ENCODE measurements at places on chromosomes 6 and 20.

GRCh38 chr6:21836772-21837425 lies 243.3 kb downstream of the SOX4 start:
- DNase-seq: no peak

DNA sequence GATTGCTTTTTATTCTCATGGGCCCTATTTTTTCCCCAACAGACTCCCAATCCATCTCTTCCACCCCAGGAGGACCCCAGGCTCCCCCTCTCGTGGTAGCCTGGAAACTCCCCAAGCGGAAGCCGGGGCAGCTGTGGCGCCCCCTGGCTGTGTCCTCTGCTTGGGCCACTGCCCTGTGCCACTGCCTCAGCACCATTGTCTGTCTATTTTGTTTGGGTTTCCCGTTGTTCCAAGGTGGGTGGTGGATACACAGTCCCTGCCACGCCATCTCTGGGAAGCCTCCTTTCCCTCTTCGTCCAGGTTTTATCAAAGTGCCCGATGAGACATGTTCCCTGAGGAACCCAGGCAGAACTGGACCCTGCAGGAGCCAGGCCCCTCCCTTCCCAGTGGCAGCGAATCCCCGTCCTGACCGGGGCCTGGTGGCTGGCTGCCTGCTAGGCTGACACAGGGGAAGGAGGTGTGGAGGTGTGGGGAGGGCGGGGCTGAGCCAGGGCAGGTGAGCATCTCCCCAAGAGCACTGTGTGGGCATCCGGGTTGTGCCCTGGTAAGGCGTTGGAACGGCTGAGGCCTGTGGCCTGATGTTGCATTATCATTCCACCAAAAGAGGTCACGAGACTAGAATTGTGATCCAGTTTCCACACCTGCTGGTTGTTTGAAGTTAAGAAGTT lies 228.2 kb downstream of the CDH4 start:
- DNase-seq: no peak

DNA sequence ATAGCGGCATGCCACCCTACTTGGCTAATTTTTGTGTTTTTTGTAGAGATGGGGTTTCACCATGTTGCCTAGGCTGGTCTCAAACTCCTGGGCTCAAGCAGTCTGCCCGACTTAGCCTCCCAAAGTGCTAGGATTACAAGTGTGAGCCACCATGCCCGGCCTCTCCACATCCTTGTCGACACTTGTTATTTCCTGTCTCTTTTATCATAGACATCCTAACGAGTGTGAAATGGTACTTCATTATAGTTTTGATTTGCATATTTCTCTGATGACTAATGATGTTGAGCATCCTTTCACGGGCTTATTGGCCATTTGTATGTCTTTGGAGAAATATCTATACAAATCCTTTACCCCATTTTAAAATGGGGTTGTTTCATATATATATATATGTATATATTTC lies 39.0 kb upstream of the ASXL1 start:
- no peak for DNase-seq

- DNase-seq: no peak
Observed at GRCh38 chr20:44019638-44020335, 105.1 kb downstream of the TOX2 start.

DNA sequence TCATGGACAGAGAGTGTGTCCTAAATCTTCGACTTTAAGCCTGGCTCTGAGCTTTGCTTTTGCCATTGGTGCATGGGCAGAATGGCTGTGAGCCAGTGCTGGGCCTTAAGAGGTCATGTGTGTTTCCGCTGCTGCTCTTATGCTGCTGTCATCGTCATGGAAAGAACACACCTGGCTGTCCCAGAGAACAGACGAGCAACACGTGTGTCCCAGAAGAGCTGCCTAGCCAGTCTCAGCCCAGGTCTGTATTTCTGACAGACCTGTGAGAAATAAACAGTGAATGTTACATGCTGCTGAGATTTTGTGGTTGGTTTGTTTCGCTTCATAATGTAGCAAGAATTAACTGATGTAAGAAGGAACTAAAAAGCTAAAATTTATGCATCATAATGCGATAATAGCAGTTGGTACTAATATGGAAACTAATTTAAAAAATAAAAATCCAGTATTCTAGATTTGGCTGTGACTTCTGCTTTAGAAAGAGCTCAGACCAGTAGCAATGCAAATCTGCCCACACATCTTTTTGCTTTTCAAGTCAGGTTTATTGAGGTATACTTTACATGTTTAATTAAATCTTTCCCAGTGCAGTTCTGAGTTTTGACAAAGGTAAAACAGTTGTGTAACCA lies 11.5 kb upstream of the SCP2D1 start:
- no peak for DNase-seq

DNA sequence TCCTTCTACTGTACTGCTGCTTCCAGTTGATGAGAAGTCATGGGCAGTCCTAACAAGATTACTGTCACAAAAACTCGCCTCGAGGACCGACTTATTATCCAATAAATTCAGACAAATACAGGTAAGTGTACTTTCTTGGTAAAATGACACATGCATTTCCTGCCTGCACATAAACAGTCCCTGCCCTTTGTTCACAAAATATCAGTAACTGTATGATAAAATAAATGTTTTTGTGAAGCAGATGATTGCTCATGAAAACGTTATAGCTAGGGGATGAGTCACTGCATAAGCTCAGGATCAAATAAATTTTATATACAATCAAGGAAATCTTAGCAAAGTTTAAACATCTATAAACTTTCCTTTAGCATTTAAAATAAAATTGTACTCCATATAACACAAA lies 164.5 kb upstream of the RIPOR2 start:
- DNase-seq: no peak

DNA sequence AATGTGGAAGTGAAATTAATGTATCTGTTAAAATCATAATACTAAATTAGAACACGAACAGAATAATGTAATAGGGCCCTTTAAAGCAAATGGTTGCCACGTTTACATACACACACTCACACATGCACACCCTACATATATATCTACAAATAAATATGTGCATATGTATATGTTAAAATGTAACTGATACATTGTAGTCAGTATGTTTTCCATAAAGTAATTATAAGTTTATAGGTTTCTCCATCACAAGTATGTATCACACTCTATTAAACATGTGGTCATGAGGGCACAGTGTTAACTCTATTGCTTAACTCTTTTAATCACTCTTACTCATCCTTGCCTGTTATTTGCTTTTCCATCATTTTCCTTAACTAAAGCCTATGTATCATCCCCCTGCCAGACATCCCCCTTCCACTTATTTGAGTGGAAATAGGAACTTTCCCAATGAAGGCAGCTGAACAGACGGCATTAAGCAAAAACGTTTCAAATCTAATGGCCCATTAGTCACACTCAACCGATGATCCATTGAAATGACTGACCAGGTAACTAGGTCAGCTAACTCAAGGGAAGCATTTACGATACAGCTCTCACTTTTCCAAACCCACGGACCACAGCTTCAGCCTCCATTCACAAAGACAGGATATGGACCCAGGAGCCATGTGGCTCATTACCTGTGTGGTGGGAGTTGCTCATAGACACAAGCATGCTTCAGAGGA lies 89.3 kb downstream of the HAO1 start:
- DNase-seq: no peak

GRCh38 chr6:110619275-110619908 lies 143.0 kb upstream of the SLC22A16 start:
- no peak for DNase-seq

DNA sequence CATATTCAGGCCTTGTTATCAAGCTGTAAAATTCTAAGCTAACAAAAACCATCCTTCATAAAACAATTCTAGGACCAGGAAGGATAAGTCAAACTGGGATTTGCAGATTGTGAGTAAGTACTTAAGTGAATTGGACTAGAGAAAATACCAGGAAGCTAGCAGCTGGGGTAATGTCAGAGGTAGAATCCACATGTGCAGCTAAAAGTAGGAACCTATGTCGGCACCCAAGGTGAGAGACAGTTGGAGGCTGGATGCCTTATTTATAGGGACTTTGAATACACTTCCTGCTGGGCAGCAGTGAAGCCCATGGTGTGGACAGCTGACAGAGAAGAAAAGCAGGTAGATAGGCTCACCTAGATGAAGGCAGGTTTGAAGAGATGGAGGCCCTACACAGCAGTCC lies 127.3 kb downstream of the FLRT3 start:
- DNase-seq: no peak

GRCh38 chr6:85678602-85679444 lies 36.1 kb upstream of the SYNCRIP start:
- DNase-seq: peak; percentile 99

GRCh38 chr6:90417385-90417784 lies 120.7 kb upstream of the BACH2 start:
- DNase-seq: no peak

- no peak for DNase-seq
Observed at GRCh38 chr20:24960302-24960801, 11.3 kb downstream of the CST7 start.

DNA sequence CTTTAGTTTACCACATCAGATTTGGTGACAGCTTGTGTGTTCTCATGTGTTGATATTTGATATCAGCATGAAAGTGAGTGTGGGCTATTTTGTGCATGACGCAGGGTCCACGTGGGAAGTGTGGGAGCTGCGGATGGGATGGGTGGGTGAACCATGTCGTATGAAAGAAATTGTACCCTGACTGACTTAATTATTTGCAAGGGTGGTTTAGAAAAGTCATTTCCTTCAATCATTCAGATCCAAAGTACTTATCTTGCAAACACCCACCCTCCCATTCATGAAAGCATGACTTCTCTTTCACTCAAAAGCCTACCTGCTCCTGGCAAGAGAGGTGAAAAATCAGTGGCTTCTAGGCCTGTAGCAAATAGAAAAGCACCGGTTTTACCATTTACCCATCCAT lies 91.8 kb upstream of the BACH2 start:
- no peak for DNase-seq

DNA sequence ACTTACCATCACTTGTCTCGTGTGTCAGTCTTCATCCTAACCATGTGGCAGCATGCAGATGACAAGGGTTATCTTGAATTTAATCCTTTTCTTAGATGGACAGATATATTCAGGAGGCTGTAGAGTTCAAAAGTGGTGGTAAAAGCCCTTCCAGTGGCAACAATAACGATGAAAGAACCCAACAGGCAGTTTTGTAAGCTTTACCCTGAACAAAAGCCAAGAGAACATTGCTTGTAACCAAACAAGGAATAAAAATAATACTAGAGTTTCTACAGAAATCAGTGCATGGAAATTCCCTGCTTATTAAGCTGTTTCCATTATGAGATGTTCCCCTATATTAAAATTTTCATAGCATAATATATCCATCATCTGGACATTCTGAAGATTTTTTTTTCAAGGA lies 69.7 kb downstream of the PDE7B start:
- no peak for DNase-seq

GRCh38 chr6:626236-626635 lies 30.7 kb downstream of the HUS1B start:
- DNase-seq: no peak

DNA sequence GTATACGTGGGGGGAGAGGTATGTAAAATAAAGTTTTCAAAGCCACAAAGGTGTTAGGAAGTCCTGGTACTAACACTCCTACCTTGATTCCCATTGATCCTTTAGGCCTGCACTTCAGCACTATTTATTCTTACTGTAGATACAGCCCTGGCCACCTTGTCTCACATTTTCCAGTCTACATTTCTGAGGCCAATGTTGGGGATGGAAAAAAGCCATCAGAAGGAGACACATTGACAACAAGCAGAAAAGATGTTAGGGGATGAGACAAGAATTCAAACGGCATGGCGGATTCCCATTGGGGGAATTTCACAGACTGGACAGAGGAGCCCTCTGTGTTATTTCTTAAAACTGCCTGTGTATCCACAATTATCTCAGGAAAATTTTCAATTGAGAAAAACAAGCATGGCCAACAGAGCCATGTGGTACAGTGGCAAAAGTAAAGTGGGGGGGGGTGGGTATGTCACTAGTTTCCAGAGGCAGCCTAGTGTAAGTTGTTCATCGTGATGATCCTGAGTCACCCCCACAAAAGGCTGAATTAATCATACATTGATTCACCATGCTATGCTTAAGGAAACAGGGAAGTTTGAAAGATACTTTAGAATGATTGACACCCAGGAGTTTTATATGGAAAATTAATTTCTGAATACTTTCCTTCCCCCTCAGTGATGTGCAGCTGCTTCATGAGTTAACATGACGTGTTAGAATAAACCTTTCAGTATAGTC lies 40.5 kb downstream of the RREB1 start:
- DNase-seq: no peak

GRCh38 chr6:63352069-63352543 lies 32.3 kb upstream of the LGSN start:
- DNase-seq: no peak

DNA sequence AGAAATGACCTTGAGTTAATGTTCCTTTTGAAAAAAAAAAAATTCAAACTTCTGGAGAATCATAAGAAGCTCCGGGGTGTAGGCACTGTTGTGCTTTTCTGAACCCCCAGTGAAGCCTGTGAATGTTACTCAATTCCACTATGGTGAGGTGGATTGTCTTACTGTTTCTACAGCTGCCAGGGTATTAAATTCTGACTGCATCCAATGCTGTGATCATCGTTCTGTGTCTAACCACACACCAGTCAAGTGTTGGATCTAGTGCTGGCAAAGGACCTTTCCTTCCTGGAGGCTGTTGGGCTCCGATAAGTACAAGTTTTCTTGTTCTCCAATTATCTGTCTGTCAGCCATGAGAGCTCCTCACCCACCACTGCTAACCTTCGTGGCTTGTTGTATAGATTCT lies 162.0 kb upstream of the EPHA7 start:
- no peak for DNase-seq

DNA sequence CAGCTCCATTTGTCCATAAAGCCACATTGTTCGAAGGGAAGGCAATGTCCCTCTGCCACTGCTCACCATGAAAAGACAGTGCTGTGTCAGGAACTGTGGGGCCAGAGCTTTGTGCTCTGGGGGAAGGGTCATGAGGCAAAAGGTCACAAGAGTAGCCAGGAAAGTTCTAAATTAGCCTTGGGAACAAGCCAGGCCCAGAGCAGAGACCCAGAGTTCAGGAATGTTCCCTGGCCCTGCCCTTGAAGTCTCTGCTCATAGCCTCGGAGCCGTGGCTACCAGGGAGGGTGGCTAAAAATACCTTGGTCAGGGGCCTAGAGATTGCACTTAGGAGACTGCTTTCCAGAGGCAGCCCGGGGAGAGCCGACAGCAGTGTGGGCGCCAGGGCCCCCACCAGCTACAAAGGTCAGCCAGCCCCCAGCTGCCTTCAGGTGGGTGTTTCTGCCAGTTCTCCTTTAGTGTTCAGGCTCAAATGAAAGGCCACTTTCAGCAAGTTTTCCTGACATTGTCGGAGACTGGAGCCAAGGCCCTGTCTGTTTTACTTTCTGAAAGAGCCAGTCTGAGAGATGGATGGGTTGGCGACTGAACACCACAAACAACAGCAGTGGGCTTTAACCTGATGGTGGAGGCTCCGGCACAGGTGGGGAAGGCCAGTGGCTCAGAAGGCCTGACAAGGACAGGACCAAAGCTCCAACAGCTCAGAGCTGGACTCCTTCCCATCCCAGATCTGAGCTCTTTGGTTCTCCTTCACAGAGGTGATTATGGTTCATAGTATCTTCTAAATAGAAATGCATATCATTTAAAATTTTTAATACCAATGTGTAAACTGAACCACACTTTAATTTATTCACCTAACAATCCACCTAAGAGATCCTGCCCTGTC lies 76.2 kb downstream of the CDH26 start:
- no peak for DNase-seq
